Myocyte (in vitro differentiated cells): ENCODE measurements at places on chromosomes 6 and 20.

GRCh38 chr20:35432430-35432735, 5.6 kb downstream of the GDF5 start:
- DNase-seq, result no peak

GRCh38 chr6:13355999-13356785, 27.9 kb upstream of the TBC1D7 start:
- DNase-seq, result peak; percentile 22

- DNase-seq, result no peak
These were observed 24.2 kb upstream of the PAQR8 start for GRCh38 chr6:52337633-52338290.

DNA sequence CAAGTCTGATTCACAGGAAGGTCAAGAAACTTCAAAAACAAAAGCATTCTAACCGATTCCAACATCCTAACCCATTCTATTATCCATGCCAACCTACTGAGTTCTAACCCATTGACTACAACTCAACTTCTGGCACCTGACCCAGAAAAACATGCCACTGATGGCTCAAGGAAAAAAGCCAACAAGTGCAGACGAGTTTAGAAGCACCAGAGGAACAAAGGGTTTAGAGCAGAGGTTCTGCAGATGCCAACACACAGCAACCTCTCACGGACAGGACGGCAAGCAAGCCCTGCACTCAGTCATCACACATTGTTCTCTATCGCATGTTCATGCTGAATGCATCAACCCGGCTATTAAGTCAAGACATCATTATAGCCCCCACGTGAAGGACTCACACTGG, 25.2 kb upstream of the MC3R start:
- DNase-seq, result no peak

GRCh38 chr6:170292111-170292406, 1.2 kb upstream of the DLL1 start:
- DNase-seq, result no peak
